Lower leg skin (tissue), 4 donors: ENCODE measurements at places on chromosomes 16 and 17.

- peak; percentile 56 for DNase-seq
Observed at GRCh38 chr17:74429604-74430384, 2.1 kb upstream of the GPRC5C start.

DNA sequence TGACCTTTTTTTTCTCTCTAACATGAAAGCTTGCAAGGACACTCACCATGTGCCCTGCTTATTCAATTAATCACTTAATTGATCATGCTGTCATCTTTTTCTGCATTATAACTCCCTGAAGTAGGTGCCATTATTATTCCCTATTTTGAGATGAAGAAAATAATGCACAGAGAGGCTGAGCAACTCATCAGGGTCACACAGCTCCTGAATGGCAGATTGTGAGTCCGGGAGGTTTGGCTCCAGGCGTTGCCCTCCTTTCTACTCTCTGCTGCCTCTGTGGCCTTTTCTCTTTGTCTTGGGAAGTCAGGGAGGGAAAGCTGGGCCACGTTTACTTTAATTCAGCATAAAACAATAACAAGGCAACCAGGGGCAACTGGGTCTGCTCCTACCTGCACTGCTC lies 17.2 kb upstream of the N4BP1 start:
- DNase-seq: peak; percentile 4

DNA sequence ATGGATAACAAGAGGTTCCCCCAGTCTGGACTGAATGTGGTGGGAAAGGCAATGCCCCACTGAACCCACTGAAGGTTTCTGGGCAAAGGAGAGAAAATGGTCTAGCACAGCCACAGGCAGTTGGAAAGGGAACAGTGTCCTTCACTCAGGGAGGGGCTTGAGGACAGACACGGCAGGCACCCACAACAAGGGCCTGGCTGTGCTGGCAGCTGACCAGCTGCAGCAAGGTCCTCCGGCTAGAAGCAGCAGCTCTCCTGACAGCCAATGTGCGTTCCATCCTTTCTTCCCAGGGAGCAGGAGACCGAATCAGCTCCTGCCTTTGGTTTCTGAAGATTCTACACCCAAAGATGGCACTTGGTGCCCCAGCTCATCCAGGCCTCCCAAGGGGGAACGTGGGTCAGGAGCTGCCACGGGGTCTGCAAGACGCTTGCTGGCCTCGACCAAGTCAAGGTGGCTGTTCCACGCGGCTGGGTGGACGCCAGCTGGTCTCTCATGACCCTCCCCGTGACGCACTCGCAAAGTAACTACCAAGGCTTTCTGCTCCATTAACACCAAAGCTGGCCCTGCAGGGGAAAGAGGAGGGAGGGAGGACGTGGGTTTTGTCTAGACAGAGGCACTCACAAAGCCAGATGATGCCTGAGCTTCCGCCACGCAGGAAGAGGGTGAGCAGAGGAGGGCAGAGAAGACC lies 11.1 kb downstream of the ABR start:
- no peak for DNase-seq

- DNase-seq: peak; percentile 97
Observed at GRCh38 chr17:40111221-40112128, 10.3 kb upstream of the MSL1 start.

- no peak for DNase-seq
Observed at GRCh38 chr17:21359483-21359840, 16.7 kb upstream of the KCNJ12 start.

GRCh38 chr17:75639771-75640555 lies 6.7 kb downstream of the SMIM5 start:
- DNase-seq: no peak

GRCh38 chr16:66175636-66176035 lies 190.9 kb upstream of the CDH5 start:
- DNase-seq: no peak

DNA sequence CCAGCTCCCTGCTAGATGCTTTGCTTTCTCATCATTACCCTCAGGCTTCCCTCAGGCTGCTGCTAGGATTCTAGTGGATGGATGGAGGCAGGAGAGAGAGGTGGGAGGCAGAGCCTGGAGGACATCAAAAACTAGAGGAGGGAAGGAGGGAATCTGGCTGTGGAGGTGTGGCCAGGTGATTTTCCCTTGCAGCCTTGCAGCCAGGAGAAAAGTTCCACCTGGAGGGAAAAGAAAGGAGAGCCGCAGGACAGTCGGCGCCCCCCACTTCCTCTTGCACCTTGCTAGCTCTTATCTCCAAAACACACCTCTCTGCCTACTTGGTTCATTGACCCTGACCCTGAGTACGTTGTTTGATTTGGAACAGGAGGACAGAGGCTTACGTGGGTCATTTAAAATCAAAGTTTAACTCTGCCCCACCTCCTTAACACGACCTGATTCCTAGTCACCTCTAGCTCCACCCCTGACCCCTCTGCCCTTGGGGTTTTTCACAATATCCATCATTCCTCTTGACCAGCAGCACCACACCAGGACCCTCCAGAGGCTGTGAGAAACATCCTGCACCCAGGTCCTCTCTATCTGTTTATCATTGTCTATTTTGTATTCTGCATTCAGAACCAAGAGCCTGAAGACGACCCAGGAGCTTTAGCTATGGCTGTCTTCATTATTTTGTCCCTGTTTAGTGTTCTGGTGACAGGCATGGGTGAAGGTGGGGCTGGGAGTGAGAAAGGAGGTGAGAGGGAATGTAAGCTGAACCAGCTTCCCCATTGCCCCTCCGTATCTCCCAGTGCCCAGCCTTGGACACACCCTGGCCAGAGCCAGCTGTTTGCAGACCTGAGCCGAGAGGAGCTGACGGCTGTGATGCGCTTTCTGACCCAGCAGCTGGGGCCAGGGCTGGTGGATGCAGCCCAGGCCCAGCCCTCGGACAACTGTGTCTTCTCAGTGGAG lies 15.9 kb downstream of the AOC3 start:
- no peak for DNase-seq

DNA sequence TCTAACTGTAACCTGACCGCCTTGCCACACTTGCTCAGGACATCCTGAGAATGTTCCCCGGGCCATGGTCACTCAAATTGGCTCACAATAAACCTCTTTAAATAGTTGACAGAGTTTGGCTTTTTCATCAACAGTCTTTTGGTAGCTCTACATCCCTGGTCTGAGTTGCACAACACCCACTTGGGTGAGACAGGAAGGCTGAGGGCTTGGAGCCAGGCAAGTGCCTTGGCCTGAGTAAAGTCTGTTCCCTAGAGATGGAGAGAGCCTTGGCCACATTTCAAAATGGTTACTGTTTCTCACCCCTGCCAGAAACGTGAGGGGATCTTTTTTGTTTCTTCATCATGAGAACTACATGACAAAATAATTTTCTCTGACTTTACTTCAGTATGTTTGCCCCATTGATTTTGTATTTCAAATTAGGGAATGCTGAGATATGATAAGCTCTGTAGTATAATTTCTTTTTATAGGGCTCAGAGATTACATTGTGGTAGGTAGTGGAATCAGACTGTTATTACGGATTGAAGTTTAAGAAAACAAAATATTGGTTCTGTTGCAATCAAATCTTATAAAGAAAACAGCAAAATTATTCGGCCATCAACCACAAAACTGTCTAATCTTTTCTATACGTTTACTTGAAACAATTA lies 53.9 kb upstream of the NETO2 start:
- DNase-seq: no peak

- DNase-seq: no peak
Observed at GRCh38 chr16:24273508-24274182, 17.5 kb downstream of the CACNG3 start.

DNA sequence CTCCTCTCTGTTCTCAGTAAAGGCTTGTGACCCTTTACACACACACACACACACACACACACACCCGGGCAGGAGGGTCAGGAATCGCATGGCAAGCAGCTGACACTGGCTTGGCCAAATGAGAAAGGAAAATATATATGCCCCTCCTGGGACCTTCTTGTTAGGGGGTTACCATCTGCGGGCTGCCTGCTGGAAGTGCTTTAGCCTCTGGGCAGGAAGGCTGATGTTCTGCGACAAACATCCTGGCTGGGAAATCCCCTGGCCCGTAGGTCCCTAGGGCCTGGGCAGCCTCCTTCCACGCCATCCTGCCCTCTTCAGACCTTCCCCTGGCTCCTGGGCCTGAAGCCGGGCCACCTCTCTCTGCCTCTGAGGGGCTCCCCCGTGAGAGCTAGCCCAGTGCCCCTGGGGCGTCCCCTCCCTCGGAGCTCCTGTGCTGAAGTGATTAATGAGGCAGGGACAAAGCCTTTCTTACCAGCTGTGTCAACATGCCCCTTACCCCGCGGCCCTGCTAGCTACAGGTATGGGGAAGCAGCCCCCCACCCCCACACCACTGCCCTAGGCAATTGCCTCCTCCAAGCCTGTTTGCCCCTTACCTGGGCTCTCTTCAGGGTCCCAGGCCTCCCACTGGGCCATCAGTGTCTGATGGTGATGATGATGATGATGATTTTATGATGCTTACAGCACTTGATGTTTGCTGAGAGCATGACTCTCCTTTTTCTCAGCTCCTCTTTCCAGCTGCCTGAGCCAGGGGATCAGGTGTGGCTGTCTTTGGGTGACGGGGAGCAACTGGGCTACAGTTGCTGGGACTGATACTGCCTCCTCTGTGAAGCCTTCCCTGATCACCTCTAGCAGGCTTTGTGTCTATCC lies 32.8 kb upstream of the ETV4 start:
- DNase-seq: no peak

- no peak for DNase-seq
Observed at GRCh38 chr16:81143921-81144471, 47.8 kb upstream of the GCSH start.

DNA sequence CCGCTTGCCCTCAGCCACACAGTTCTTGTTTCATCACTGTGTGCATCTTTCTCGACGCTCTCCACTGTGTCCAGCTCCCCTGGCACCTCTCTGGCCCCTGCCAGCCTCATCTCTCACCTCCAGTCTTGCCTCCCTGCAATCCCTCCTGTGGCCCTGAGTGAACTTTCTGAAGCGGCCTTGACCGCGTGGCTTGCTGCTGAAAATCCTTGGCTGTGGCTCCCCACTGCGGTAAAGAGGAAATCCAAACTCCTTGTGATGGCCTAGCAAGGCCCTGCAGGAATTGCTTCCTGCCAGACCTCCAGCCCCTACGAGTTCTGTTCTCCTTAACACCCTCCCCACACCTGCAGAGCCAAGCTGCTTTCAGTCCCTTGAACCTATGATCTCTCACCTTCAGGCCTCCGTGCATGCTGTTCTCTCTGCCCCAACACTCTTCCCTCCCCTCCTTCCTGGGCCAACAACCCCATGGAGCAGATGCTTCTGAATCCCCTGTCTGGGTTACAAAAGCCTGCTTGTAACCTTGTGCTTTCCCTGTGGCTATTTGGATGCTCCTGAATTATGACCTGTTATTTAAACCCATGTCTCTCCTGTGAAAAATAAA lies 33.6 kb upstream of the BRD7 start:
- DNase-seq: no peak

DNA sequence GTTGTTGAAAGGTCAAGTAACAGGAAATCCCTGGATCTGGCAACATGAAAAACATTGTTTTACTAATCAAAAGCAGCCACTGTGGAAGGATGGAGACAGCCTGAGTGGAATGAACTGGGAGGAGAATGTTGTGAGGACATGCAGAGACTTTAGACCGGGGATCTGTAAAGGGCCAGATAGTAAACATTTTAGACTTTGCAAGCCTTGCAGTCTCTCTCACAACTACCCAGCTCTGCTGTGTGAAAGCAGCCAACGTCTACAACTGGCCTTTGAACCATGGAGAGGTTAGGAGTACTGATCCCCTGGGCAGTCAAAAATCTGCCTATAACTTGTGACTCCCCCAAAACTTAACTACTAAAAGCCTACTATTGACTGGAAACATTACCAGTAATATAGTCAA lies 41.5 kb upstream of the TOM1L1 start:
- DNase-seq: no peak

DNA sequence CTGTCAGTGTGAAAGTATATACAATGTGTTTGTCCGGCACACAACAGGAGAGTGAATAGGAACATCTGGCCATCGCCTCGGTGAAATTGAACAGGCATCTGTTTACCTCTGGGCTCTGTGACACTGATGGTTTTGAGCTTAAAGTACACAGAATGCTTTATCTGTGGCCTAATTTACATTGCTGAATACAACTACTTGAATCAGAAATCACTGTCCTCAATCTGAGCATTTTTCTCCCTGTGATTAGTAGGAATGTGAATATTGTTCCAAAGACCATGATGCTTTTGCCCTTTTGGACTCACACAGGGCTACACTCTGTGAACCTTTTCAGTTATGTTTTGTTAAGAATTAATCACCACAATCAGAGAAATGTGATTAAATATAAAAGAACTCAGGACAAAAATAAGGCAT lies 323.0 kb upstream of the TBX2 start:
- no peak for DNase-seq

DNA sequence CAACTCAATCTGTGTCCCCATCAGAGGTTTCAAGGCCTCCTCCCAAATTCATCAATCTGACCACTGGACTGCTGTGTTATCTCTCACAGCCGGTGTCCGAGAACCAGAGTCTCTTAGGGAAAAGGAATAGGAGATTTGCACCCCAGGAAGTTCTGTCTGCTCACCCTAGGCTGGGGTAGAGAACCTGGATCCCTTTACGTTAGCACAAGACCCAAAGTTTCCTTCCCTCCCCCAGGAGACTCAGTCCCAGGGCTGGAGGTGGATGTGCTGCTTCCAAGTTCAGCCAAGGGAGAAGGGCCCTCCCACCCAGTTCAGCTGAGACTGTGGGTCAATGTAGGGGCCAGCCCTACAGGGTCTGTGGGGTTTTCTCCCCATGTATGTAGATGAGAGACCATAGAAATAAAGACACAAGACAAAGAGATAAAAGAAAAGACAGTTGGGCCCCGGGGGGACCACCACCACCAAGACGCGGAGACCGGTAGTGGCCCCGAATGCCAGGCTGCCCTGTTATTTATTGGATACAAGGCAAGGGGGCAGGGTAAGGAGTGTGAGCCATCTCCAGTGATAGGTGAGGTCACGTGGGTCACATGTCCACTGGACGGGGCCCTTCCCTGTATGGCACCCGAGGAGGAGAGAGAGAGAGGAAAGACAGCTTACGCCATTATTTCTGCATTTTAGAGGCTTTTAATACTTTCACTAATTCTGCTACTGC lies 22.7 kb upstream of the OR1F1 start:
- no peak for DNase-seq

GRCh38 chr16:2456551-2457153 lies 3.3 kb upstream of the TEDC2 start:
- no peak for DNase-seq

DNA sequence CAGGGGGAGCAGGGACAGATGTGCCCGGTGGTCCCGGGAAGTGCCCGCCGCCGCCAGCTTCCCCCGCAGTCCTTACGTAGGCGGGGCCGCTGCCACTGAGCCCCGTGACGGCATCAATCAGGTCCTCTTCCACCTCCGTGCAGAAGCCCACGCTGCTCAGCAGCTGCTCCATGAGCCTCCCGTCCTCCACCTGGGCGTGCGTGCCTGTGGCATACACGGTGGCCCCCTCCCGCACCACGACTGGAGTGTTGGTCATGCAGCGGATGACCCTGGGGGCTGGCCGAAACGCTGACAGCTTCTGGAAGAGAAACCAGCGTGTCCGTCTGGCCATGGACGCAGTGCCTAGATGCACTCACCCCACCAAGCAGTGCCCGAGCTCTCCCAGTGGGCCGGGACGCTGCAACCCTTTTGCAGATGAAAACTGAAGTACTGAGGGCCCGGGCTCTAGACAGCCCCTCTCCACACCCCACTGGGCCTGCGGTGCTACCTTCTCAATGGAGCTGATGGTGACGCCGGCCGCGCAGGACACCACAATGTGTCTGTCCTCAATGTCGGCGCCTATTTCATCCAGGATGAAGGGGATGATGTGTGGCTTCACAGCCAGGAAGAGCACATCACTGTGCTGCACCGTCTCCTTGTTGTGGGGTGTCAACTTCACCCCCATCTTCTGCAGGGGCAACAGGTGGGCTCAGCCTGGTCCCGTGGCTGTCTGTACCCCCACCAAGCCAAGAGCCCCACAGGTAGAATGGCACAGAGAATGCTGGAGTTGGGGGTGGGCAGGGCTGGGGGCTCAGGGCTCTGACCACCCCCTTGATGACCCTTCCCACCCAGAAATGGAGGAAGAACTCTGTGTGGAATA lies 2.0 kb downstream of the PYCR1 start:
- no peak for DNase-seq
